ENCODE measurements at places on chromosomes 1 and 21.

DNA sequence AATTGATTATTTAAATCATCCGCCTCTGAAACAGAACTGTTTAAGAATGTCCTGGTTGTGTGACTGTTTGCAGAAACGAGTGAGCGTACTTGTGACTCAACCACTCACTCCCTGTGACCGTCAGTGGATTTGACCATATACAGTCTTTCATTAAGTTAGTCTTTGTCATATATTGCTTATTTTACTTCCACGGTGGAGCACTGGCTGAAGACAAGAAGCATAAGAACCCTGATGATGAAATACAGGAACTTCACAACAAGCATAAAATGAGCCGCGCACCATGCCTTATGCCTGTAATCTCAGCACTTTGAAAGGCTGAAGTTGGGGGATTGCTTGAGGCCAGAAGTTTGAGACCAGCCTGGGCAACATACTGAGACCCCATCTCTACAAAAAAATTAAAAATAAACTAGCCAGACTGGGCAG, 194.0 kb downstream of the TOMM20 start:
- no peak for DNase-seq

- no peak for DNase-seq
Measured at GRCh38 chr1:157042846-157043245, 2.7 kb downstream of the ARHGEF11 start.

DNA sequence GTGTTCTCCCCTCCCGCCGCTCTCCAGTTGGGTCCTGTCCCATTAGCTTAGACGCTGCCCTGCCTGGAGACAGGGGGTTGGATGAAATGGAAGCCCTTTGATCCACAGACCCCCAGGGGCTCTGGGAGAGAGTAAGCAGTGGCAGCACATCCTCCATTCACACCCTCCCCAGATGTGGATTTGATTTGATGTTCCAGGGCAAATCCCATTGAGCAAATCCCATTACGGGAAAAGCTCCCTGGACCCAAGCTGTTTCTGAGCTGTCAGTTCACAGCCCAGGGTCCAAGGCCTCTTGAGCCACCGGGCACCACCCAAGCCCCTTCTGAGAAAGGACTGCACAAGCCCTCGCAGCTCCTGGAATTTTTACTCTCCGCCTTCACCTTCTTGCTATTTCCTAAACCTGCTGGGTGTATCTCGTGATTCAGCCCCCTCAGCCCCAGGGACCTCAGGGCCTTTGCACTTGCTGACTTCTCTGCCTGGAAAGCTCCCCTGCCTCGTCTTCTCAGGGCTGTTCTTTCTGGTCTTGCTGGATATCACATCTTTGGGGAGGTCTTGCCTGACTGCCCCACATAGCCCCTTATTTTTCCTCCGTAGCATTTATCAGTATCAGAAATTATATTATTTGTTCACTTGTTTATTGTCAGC, 101.1 kb downstream of the PAX7 start:
- DNase-seq = no peak

DNA sequence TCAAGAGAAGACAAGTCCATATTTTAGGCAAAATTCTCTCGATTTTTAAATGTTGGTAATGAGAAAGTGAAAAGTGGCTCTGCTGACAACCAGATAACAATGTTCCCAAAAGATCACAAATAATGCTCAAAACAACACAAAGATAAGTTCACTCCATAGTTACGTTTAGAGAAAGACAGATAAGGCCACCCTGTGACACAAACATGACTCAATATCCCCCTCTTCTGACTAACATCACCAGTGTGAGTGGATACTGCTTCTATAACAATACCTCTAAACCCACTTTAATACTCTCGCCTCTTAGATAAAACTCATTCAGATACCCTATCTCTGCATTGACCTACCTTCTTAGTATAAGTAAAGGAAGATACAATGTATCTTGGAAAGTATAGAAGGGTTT, 51.2 kb upstream of the RGS7 start:
- DNase-seq = no peak

DNA sequence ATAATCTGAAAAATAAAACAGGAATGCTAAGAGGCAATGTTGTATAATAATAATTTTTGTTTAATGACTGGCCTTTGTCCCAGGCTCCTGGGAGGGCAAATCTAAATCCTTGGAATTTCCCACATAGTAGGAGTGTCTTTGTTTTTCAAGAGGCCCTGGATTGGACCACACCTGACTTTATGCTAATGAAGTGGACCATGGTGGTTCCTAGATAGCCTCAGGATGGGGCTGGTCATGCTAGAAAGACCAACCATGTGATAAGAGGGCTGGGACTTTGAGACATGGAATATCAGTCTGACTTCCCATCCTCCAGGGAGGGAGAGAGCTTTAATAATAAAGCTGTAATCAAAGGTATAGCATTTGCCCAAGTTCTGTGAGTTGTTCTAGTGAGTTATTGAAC, 138.2 kb upstream of the RAB4A start:
- DNase-seq = no peak

All from activated T-helper 1 cell treated with anti-CD3 and anti-CD28 coated beads, Interleukin-2, amount 50 U/mL, for 16 hours (primary cell).